G401 (cell line): ENCODE measurements at places on chromosomes 1 and 21. TPM values are rescaled to one million over a fixed set of nuclear protein-coding genes. Genes with fewer than 3 reads are reported as not detected.

The RGS5 gene
- 2.4 and 4.1 TPM in 2 replicates for total RNA-seq

- no peak for DNase-seq
Measured at GRCh38 chr1:54008876-54009275, 9.1 kb downstream of the LDLRAD1 start.

DNA sequence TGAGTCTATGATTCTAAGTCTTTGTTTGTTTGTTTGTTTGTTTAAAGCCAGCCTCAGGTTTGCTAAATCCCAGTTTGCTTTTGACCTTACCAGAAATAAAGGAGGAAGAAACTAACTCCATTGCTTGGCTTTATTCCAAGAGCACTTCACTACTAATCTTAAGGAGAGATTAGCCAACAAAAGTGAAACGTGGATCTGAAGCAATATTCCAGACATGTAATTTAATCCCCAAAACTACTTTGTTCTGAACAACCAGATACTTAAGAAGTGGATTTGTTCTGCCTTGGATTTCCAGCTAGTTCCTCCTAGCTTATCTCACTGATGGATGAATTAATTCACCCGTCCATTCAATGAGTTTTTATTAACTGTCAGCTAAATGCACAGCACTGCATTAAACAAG lies 15.9 kb upstream of the CEP350 start:
- DNase-seq, result no peak

GRCh38 chr21:46211786-46212720 lies 16.5 kb downstream of the LSS start:
- no peak for DNase-seq

DNA sequence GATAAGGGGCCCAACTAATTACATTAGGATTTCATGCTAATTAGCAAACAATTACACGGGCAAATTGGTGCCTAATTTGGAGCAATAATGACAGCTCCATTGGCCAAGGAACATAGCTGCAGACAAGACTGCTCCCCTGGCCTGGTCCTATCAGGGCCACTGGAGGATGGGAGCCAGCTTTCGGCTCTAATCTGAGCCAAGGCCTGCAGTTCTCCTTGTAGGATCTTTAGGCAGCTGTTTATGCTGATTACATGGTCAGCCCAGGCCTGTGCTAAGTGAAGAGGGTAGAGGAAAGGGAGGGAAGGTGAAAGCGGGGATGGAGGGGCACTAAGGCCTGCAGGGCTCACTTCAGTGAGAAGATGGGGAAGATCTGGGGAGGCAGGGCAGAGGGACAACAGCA lies 12.4 kb upstream of the ADGRB2 start:
- DNase-seq, result no peak
